ENCODE measurements at places on chromosomes 1 and 21.

DNA sequence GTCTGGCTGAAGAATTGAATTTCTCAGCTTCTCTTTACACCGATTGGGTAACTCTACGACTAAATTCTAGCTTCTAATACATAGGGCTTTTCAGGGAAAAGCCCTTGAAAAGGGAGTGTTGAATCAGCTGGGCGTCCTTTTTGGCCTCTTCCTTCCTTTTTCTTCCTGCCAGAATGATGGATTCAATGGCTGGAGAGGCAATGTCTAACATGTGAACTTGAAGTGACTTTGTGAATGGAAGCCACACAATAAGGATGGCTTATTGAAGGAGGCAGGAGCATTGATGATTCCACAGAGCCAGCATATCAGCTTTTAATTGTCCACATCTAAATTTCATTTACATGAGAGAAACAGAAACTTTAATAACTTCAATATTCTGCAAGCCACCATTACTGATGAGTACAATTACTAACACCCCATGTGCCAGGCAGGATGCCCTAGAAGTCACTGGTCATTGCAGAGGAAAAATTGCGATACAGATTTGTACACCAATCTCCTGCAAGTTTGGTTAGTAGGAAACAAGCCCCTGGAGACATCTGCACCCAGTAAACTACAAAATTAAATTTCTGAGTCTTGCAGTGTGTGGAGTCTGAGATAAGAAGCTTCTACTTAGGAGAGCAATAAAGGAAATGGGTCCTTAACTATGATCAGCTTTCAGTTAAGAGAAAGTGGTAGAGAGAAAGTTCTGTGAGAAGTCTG is 56.1 kb downstream of the STYXL2 start:
- no peak for DNase-seq

DNA sequence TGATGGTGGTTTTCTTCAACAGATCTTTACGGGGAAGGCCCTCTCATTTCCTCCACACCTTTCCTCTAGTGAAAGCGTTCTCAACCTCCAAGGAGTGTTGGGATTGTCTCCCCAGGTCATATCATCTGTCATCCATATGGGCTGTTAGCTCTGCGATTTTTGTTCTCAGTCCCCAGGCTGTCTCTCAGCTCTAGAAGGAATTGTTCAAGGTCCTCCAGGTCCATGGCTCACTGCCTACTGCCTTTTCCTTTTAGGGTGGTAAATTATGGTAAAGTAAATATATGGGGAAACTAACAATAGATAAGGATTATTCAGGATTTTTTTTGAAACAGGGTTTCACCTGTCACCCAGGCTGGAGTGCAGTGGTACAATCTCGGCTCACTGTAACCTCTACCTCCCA is 37.6 kb downstream of the ELF3 start:
- DNase-seq = no peak

DNA sequence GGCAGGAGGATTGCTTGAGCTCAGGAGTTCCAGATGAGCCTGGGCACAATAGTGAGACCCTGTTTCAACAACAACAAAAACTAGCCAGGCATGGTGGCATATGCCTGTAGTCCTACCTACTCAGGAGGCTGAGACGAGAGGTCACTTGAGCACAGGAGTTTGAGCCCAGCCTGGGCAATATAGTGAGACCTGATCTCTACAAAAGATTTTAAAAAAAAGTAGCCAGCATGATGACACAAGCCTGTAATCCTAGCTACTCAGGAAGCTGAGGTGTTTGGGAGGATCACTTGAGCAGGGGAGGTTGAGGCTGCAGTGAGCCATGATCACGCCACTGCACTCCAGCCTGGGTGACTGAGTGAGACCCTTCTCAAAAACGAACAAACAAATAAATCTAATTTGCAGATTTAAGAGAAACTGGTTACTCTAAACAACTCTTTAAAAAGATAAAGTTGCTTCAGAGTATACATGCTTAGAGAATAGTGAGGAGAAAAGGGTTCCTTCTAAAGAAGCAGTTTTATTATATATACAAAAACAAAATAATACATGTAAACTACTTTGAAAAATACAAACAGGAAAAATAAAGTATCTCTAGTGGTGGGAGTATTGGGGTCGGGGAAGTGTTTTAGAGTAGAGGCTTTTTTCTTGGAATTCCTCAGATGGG is 88.4 kb downstream of the ADCY10 start:
- DNase-seq = no peak

DNA sequence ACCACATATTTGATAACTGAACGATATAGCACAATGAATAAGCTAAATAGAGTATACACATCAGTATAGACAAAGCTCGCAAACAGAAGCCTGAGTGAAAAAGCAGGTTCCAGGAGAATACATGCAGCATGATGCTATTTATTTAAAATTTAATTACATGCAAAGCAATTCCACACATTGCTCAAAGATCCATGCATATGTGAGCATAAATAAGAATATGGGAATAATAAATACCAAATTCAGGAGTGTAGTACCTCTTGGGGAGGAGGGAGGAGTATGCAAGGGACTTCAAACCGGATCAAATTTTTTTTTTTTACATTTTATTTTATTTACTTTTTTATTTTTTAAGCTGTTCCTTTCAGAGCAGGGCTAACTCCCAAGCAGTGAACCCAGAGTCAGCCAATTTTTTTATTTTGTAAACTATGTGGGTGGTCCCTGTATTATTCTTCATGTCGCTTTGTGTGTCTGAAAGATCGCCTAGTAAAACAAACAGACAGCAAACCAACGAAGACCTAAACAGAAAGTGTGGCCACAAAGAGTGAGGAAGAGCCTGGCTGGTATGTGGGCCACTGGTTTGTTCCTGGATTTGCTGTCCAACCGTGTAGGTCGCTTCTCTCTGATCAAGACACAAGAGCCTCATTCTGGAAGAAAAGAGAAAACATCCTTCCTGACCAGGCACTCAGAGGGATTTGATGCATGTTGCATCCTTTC is 4.2 kb upstream of the SHISAL2A start:
- DNase-seq = no peak

DNA sequence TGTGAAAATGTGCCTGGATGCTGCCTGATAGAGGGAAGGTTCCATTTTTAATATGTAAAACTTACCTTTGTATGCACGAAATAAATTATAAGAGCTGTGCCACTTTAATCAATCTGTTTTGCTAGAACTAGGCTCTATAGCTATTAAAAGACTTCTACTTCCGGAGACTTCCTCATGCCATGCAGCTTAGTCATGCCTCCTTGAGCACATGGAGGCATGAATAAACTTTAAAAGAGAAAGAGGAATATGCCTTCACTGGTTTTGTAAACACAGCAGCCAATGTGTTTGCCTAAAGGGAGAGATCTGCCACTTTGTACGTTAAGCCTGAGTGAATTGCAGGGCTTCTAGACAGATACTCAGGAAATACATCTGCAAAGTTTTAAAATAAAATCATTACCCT is 604.6 kb downstream of the LRRIQ3 start:
- no peak for DNase-seq

GRCh38 chr1:172745014-172745413 is 86.1 kb downstream of the FASLG start:
- DNase-seq = peak; percentile 77

DNA sequence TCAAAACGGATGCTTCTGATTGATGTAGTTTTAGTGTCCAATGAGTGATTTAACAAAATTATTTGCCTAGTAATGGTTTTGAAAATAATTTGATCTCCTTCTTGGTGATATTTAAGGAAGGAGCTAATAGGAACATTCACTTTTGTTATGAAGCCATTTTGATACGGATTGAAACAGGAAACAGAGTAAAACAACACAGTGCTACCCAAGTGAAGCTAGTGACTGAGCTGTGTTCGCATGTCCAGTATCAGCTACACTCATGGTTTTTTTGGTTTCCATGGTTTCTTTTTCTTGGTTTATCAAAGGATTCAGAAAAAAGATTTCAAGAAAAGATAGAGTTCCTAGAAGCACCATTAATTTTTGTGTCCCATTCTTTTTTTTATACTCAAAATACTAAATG is 40.1 kb upstream of the PLEKHO1 start:
- DNase-seq = no peak

- no peak for DNase-seq
Observed at GRCh38 chr1:181803421-181803820, 258.1 kb downstream of the ZNF648 start.

DNA sequence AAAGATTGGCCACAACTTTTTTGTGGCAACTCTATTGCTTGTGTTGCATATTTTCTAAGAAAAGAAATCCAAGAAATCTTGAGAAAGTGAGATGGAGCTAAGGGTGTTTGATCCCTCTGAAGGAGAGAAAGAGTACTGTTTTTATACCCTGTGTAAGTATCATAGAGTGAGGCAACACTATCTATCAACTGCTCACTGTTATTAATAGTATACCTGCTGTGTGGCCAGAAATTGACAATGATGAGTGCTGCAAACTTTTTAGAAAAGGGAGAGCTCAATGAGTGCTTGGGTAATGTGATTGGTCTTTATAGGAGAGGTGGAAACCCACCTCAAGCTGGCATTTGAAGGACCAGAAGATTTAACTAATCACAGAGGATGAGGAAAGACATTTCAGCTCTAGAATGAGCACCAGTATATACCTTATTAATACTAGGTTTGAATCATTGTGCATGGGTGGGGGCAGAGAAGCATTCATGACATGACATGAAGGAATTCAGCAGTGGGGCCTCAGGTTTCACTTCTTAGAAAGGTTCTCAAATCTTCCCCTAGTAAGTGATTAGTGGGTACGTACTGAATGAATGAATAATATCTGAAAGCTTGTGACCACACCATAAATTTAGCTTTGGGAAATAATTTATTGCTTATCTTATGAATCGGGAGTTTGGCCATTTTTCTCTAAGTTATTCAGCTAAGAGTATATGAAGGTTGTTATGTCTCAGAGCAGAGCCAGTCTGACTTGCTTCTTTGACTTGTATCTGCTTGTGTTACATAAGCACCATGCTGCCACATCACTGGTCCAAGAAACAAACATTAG is 169.2 kb upstream of the SGIP1 start:
- no peak for DNase-seq

- DNase-seq = no peak
Observed at GRCh38 chr1:3333903-3334302, 120.6 kb upstream of the ARHGEF16 start.

DNA sequence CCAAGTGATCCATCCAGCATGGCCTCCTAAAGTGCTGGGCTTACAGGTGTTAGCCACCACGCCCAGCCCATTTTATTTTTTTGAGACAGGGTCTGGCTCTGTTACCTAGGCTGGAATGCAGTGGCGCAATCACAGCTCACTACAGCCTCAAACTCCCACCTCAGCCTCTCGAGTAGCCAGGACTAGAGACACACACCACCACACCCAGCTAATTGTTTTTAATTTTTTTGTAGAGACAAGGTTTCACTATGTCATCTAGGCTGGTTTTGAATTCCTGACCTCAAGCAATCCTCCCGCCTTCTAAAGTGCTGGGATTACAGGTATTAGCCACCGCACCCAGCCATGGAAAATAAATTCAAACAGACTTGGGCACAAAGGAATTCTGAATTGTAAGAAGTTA is 31.9 kb downstream of the PUM1 start:
- DNase-seq = no peak

GRCh38 chr1:221816899-221817298 is 75.0 kb upstream of the DUSP10 start:
- no peak for DNase-seq

DNA sequence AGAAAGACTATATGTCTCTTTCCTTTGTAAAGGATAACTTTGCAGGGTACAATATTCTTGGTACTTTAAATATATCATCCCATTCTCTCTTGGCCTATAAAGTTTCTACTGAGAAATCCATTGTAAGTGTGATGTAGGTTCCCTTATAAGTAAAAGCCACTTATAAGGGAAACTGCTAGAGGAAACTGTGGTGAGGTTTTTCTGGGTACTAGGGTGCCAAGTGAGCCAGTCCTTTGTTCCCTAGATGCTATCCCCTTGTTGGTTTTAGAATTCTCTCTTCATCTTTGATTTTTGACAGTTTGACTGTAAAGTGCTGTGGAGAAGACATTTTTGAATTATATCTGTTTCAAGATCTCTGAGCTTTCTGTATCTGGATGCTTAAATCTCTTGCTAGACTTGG is 108.9 kb upstream of the NEK7 start:
- DNase-seq = no peak

DNA sequence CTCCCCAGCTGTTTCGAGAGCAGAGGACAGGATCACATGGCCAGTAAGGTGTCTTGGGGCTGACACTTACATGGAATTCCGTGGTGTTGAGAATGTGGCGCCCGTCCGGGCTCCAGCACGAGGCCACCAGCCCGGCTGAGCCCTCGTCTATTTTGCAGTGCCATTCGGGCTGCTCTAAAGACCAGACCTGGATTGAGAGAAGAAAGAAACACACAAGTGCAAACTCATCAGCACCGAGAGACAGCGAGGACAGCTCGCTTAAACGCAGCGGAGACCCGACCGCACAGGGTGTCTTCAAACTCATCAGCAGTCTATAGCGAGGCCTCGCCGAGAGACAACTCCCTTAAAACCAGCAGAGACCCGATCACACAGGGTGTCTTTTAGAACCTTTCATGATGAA is 3.3 kb downstream of the WRAP73 start:
- DNase-seq = no peak

DNA sequence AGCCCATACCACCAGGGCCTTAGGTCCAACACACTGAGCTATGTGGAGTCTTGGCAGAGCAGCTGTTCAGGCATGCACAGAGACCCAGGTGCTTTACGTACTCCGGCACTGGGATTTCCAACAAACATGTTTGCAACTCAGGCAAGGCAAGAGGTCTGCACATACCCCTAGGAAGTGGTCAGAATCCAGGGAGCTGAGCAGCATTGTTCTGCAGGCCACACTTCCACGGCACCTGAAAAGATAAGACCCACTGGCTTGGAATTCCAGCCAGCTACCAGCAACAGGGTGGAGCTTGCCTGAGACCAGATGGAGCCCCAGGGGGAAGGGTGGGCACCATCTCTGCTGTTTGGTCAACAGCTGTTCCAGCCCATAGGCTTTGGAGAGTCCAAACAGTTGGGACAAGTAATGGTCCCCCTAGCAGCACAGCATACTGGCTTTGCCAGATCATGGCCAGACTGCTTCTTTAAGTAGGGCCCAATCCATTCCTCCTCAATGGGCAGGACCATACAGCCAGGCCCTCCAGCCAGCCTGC is 51.7 kb upstream of the LRRC8B start:
- no peak for DNase-seq

GRCh38 chr21:35226328-35226727 is 177.2 kb upstream of the RUNX1 start:
- no peak for DNase-seq

- DNase-seq = no peak
Observed at GRCh38 chr1:93845538-93846205, 33.3 kb downstream of the DNTTIP2 start.

DNA sequence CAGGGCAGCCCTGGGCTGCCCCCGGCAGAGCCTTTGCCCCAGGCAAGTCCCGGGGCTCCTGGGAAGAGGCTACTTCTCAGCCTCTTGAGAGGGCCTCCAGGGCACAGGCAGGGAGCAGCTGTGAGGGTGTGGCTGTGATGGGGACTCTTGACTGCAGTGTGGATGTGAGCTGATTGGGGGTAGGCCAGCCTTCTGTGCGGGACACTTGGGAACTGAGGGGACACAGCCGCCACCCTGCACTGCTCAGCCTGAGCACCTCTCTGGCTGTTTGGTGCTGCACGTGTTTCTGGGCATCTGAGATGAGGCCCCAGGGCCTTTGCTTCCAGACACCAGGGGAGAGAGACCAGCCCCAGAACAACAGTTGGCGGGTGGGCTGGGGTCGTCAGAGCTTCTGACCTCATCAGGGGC is 62.1 kb downstream of the SKI start:
- DNase-seq = no peak

- DNase-seq = no peak
Observed at GRCh38 chr1:211621447-211622198, 42.7 kb upstream of the SLC30A1 start.
